T47D (cell line): ENCODE measurements at places on chromosomes 5 and 9.

DNA sequence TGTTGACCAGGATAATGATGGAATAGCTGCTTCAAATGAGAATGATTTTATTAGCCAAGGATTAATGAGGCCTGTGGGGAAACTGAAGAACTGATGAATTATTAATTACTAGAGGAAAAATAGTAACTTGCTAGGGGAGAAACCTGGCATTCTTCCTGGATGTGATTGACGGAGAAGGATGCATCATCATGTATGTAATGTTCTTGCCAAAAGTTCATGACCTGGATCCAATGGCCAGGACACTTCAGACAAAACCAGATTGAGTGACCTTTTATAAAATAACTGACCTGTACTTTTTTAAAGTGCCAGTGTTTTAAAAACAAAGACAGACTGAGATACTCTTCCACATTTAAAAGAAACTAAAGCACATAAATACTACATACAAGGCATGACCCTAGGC, 23.7 kb downstream of the KIAA1191 start:
- no peak for DNase-seq

- DNase-seq: no peak
These were observed 18.3 kb upstream of the TEK start for GRCh38 chr9:27090711-27091110.

DNA sequence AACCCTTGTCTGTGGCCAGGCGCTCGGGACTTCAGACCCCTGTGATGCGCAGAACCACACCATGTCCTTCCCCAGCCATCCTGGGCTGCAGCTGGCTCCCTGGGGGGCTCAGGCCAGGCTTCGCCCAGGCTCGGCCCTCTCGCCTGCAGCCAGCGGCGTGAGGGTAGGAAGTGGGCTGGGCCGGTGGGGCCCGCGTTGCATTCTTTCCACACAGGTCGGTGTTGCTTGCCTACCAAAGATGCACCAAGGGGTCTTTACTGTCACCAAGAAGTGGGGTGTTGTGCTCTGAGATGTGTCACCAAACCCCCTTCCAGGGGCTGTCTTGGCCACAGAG, 48.3 kb upstream of the RNF130 start:
- no peak for DNase-seq

GRCh38 chr5:35788724-35789123, 68.0 kb upstream of the IL7R start:
- no peak for DNase-seq

DNA sequence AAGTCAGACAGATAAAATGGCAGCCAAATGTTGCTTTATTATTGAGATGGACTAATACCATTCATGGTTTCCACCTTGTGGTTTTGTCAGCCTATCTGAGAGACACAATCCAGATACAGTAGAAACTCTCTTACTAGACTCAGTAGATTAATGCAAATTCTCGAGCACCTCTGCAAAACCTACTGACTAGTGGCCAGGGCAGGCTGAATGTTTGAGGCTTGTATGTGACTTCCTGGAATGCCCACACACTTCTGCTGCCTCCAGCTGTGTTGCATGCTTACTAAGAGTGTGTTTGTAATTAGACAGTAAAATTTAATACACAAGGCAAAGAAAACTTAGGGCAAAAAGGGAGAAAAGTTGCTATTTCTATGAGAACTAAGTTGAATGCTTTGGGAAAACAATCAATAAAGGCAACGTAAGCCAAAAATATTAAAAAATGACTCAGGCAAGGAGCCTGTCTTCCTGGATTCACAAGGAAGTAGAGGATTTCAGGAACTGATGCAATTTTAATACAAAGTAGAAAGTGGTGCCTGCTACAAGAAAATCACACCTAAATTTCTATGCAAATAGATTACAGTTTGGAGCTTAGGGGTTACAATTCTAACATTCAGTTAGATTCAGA, 30.2 kb upstream of the CCNG1 start:
- no peak for DNase-seq
